ENCODE measurements at places on chromosomes 4 and X.
A peak's percentile ranks its signal among the peaks of the same experiment; 100 is the strongest.

DNA sequence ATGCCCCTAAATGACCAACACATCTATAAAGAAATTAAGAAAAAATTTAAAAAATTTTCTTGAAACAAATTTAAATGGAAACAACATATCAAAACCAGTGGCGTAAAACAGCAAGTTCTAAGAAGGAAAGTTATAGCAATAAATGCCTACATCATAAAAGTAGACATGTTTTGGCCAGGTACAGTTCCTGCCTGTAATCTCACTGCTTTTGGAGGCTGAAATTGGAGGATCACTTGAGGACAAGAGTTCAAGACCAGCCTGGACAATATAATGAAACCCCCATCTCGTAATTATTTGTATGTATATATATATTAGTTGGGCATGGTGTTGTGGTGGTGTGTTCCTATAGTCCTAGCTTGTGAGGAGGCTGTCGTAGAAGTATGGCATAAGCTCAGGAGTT lies 672.4 kb upstream of the GRID2 start:
- ATAC-seq = no peak
- H3K27me3 ChIP-seq = no peaks in the 10 kb centered on the region
- no peak overlapping the region for H3K27ac ChIP-seq
- no peak overlapping the region for H3K4me3 ChIP-seq
- no peaks in the 10 kb centered on the region for H3K36me3 ChIP-seq

GRCh38 chrX:154541896-154542722 lies 4.5 kb downstream of the G6PD start:
- H3K27ac ChIP-seq = peak overlapping the region; percentile 92
- no peaks in the 10 kb centered on the region for H3K27me3 ChIP-seq
- no peak for ATAC-seq

DNA sequence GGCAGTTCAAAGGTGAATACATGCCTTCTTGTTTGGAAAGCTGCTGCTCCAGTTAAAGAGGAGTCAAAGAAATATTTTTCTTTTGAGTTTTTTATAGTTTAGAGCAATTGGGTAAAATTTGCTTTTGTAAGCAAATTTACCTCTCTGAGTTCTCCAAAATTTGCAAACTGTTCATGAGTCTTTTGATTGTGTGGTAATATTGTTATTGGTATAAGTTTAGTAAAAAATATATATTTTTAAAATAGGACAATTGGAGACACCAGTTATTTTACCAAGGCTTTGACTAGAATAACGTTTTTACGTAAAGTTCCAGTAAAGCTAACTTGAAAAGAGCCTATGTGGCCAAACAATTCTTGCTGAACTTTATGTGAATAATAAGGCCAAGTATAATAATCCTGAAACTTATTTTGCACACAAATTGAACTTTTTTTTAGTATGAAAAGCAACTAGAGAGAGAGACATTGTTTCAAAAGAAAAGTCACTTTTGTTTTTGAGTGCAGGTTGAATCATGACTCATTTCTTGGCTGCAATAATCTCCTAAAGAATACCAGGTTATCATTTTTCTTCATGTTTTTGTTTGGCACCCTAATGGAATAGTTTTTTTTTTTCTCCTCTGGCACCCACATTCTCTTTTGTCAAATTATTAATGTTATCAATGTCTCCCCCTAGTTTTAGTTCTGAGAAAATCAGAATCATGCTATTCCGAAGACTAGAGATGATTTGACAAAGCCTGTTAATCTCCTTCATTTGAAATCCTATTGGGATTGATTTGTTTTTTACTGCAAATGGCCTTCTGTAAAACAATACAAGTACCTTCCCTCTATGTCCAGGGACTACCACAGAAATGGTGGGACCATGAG lies 57.1 kb downstream of the UGT2B10 start:
- H3K27me3 ChIP-seq = no peaks in the 10 kb centered on the region
- H3K36me3 ChIP-seq = no peaks in the 10 kb centered on the region
- H3K4me1 ChIP-seq = no peaks in the 10 kb centered on the region
- no peak overlapping the region for H3K27ac ChIP-seq

DNA sequence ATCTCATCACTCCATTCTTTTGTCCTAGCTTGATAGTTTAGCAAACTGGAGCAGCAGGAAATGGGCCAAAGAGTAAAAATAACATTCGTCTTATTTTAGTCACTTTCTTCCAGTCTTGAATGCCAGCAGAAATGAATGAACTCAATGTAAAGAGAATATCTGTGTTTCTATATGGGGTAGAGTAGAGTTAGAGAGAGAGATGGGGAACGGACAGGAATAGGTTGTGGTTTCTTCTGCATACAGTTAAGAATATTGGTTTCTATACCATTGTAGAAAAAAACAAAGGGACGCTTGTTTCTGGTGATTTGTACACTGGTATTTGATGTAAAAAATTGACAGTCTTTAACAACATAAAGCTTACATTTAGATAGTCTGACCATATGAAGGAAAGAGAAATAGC lies 8.9 kb downstream of the GPR174 start:
- H3K27ac ChIP-seq = peak overlapping the region; percentile 77
- H3K27me3 ChIP-seq = no peaks in the 10 kb centered on the region
- no peak for ATAC-seq
- H3K4me3 ChIP-seq = peak overlapping the region; percentile 52

GRCh38 chr4:16931339-16932305 lies 33.2 kb upstream of the LDB2 start:
- H3K4me1 ChIP-seq = no peaks in the 10 kb centered on the region
- no peak overlapping the region for H3K27ac ChIP-seq
- H3K36me3 ChIP-seq = no peaks in the 10 kb centered on the region
- no peak overlapping the region for H3K4me3 ChIP-seq

DNA sequence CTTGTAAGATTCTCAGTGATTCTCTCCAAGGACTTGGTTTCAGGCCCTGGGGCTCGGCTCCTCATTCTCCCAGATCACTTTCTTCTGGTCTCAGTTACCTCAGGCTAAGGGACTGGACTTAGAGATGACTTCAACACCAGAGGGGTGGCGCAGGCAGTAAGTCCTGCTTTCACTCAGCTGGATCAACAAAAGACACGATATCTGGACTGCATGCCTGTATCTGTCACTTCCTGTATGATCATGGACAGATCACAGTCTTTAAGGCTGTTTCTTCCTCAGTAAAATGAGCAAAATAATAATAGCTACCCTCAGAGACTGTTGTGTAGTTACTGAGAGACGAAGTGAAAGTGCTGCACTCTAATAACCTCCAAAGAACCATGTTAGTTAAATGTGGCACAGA lies 19.5 kb upstream of the CXCR3 start:
- no peak overlapping the region for H3K4me3 ChIP-seq
- no peaks in the 10 kb centered on the region for H3K27me3 ChIP-seq
- ATAC-seq = peak; percentile 70

DNA sequence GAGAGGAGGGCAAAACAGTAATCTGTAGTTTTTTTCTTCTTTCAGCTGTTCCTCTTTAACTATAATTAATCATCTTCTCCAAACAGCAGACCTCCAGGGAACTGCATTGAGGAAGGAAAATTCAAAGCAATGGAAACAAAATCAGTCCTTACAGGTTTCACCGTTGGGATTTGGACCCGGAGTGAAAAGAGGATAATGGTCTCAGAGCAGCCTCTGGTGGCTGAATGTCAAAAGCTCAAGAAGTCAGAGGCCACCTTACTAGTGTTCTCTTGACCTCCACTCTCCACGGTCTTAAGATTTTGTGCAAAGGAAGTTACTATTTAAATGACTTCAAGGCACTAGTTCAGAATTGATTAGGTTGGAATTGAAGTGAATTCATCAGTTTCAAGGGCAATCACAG lies 16.0 kb upstream of the MID1 start:
- no peak overlapping the region for H3K27ac ChIP-seq
- no peak overlapping the region for H3K4me3 ChIP-seq
- no peaks in the 10 kb centered on the region for H3K36me3 ChIP-seq

- no peaks in the 10 kb centered on the region for H3K4me1 ChIP-seq
- no peak for ATAC-seq
These were observed 296.8 kb downstream of the DCTD start for GRCh38 chr4:182620111-182620980.

DNA sequence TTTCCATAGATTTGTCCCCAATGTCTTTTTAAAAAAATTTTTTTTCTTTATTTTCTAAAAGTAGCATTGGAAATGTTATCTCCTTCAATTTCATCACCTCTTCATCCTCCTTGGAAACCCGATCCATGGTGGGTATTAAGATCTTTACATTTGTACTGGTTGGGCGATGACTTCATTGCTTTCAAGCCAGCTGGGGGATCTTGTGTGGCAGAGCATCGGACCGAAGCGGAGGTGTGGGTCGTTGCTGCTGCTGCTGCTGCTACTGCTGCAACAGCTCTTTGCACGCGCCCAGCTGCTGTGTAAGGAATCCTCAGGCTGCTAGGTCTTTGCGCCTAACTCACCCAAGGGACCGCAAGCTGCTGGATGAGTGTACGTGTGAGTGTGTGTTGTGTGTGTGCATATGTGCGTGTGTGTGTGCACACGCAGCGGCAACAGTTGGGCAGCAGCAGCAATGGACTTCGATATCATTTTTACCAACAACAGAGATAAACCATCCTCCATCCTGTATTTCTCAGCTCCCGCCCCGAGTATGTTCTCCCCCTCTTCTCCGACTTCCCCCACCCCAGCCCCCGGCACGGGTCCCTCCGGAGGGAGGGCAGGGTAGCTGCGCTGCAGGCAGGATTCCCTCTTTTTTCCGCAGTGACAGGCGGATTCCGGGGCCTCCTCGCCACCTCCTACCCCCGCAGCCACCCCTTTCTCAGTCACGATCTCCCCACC lies 768 bp upstream of the CDKL5 start:
- H3K4me1 ChIP-seq = peaks cover 9% of the 10 kb centered on the region
- peak; percentile 46 for ATAC-seq
- peak overlapping the region; percentile 73 for H3K27ac ChIP-seq
- no peaks in the 10 kb centered on the region for H3K27me3 ChIP-seq
- H3K4me3 ChIP-seq = peak overlapping the region; percentile 84

DNA sequence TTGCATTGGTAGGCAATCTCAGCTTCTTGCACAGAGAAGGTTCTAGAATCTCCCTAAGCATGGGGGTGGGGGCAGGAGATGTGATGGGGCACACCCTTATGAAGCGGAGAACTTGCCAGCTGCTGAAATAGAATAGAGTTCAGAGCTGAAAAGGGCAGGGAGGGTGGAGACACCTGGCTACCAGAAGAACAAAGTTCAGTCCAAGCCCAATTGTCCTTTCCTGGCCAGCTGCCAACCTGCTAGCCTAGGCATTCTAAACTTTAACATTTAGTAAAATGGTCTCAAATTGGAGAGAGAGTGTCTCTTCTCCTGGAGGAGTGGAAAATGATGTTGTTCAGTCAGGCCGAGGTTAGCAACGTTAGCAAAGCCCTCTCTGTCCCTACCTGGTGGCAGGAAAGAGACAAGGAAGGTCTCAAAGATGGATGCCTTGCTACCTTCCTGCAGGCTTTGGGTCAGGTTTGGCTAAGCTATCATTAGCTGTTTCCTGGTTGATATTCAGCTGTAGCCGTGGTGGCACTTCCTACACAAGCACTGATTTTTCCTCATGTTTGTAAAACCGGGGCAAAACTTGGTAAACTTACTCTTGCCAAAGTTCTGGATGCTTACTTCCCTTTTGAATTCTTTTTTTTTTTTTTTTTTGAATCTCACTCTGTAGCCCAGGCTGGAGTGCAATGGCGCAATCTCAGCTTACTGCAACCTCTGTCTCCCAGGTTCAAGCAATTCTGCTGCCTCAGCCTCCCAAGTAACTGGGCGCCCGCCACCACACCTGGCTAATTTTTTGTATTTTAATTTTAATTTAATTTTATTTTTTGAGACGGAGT lies 34.7 kb upstream of the NYX start:
- no peaks in the 10 kb centered on the region for H3K4me1 ChIP-seq
- H3K4me3 ChIP-seq = no peak overlapping the region
- no peaks in the 10 kb centered on the region for H3K27me3 ChIP-seq
- no peak overlapping the region for H3K27ac ChIP-seq
- ATAC-seq = no peak
- no peaks in the 10 kb centered on the region for H3K36me3 ChIP-seq

GRCh38 chr4:122806981-122807679 lies 19.5 kb upstream of the FGF2 start:
- H3K4me1 ChIP-seq = no peaks in the 10 kb centered on the region
- no peak overlapping the region for H3K27ac ChIP-seq
- no peaks in the 10 kb centered on the region for H3K36me3 ChIP-seq

DNA sequence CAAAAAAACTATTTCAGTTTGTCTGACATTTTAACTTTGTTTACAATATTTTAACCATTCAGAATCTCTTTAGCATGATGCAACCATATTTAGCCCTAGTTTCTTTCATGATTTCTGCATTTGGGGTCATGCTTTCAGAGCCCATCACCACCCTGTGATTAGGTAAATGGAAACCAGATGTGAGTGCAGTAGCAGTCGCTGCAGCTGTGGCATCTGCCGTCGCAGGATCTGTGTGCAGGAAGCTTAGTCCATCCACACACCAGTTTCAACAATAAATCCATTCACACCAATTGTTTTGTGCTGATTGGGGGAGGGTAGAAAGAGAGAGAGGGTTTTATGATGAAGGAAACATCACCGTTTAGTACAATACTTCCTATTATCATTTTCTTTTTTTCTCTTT lies 130.5 kb downstream of the CPEB2 start:
- H3K4me3 ChIP-seq = no peak overlapping the region
- peaks cover 8% of the 10 kb centered on the region for H3K36me3 ChIP-seq
- ATAC-seq = no peak
- no peaks in the 10 kb centered on the region for H3K4me1 ChIP-seq
- peaks cover 13% of the 10 kb centered on the region for H3K27me3 ChIP-seq
- H3K27ac ChIP-seq = no peak overlapping the region

DNA sequence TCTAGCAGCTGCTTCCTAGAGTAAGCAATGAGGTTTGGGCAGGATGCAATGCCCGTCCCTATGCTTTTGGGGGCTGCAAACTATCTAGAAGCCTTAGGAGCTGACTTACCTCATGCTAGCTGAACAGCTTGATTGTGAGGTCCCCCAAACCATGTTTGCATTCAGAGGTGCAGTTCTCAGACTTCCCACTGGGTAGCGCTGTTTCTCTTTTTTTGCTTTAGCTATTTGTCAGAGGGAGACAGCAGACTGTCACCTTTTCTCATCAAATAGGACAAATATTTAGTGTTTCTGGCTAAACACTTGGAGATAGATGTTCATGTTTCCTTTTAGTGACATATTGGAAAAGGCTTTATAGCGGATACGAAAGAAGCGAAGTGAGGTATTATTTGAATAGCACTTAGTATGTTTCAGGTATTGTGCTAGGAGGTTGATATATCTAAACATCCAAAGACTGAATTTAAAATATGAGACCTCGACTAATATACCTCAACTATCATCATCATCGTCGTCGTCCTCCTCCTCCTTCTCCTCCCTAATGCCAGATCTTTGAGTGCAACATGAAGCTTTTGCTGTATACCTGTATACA lies 18.7 kb upstream of the TMEM192 start:
- no peak overlapping the region for H3K4me3 ChIP-seq
- no peaks in the 10 kb centered on the region for H3K27me3 ChIP-seq
- H3K27ac ChIP-seq = no peak overlapping the region
- H3K36me3 ChIP-seq = no peaks in the 10 kb centered on the region

DNA sequence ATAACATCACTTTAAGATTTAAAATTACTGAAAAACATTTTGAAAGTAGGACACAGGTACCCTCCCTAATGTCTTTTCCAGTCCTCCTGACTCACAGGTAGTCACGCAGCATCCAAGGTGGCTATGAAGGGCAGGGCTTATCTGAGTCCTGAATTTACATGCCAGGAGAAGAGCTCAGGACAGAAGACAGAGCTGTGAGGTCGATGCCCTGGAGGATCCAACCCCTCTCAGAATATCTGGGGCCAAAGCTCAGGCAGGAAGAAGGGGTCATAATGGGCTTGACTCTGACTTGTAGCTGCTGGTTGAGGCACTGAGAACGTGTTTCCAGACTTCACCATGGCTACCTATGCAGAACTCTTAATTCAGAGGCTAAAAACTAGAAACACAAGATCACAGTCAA lies 177.5 kb downstream of the AASDH start:
- H3K4me1 ChIP-seq = no peaks in the 10 kb centered on the region
- peaks cover 6% of the 10 kb centered on the region for H3K36me3 ChIP-seq
- ATAC-seq = no peak
- no peaks in the 10 kb centered on the region for H3K27me3 ChIP-seq

All from stimulated activated memory B cell treated with anti-CD40 and anti-IgM and Interleukin-4, amounts not matched to agents 10 μg/mL and 1 μg/mL and 100 μg/mL, for 72 hours (primary cell).